Left colon (tissue), 2 donors: ENCODE measurements at places on chromosomes 7 and 10.
A peak's percentile ranks its signal among the peaks of the same experiment; 100 is the strongest.

DNA sequence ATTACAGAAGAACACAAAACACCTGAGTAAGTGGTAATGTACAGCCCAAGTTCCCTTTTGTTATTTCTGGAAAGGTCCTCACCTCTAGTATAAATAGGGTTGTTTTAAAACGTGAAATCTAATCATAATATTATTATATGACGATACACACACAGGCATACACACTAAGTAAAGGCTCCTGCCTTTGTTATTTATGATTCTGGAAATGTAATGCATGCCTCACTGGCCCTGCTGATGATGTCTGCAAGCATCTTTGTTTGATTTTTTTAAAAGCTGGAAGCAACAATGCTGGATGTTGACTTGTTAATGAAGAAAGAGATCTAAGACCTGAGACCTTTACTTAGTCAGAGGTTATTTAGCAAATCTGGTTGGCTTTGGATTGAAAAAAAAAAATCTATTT lies 307.4 kb upstream of the SORCS1 start:
- DNase-seq: no peak

DNA sequence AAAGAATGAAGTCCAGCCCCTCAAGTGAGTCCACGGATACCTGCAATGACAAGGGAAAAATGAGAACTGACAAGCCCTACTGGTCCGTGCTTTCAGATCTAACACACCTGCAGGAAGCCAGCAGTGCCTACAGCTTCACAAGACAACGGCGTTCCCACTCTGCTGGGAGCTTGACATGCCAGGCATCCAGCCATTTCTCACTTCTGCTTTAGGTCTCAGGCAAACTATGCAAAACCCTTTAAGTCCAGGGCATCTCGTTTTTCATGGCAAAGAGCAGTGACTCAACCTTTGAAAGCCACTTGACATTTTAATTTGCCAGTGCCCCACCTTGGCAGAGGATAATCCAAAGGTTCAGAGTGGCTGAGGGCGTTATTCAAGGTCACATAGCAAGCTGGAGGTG lies 49.1 kb upstream of the GPAM start:
- DNase-seq: no peak

DNA sequence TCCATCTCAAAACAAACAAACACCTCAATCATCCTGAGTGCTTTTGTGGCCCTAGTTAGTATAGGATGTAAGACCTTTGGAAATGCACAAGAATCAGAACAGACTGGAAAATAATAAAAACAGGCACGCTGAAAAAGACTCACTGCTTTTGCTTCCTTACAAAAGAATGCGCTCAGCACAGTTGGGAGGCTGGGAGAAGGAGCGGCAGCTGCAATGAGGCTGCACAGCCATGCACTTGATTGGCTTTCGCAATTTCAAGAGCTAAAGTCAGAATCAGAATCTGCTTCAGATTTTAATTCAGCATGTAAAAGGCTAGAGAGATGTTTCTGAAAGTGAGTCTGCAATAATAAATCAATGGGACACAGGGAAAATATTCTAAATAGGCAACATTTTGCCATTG lies 97.2 kb downstream of the FRMD4A start:
- no peak for DNase-seq

DNA sequence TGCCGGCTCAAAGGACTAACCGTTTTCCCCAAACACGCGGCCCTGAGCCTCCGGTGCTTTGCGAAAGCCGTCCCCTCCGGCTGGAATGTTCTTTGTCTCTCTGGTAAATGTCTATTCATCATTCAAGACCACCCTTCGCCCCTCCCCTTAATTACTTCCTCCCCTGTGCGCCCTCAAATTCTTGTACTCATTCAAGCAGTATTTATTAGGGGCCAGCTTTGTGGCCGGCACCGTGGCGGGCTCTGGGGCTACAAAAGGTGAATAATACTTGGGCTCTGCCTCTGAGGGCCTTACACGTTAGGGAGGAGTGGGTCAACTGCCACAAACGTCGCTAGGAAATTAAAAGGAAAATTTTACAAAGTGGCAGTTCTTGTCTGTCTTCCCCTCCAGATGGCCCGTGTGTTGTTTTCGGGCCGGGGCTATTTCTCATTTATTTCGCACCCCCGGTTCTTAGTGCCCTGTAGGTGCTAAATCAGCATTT lies 1.5 kb upstream of the MEST start:
- no peak for DNase-seq

DNA sequence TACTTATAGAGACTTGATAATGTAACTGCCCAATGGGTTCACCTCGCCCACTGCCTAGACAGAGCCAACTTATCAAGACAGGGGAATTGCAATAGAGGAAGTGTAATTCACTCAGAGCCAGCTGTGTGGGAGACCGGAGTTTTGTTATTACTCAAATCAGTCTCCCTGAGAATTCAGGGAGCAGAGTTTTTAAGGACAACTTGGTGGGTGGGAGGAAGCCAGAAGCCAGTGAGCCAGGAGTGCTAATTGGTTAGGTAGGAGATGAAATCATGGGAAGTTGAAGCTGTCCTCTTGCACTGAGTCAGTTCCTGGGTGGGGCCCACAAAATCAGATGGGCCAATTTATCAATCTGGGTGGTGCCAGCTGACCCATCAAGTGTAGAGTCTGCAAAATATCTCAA lies 20.1 kb upstream of the C7orf33 start:
- DNase-seq: no peak

GRCh38 chr7:117808910-117809705 lies 64.1 kb downstream of the CTTNBP2 start:
- DNase-seq: no peak

DNA sequence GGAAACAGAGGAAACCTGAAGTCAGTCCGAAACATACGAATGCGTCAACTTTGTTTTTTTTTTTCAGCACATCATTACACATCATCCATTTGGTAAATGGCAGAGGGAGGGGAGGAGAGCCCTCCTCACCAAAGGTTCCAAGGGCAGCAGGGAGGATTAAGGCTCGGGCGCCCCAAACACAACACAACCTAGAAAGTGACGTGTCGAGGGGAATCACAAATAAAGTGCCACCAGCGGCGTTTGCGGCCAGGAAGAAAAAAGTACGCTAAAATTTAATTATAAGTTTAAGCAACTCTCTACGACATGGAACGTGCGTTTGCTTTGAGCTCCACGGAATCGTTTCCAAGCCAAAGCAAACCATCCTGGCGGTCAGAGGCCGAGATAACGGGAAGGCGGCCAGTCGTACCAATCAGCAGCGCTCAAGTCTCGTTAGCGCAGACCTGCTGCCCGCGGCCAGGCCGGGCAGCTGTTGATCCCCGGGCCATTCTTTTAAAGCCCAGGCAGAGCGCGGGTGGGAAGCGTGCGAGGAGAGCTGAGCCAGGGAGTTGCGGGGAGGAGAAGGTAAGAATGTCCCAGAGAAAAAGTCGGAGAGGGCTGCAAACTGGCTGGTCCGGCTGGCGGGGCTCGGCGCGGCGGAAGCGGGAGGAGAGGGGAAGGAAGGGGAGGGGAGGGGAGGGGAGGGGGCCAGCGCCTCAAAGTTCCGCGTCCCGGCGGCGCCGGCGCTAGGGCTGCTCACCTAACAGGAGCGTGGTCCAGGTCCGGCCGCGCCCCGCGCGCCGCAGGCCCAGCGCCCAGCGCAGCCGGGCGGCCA lies 719 bp downstream of the DPY19L1 start:
- peak; percentile 61 for DNase-seq

- no peak for DNase-seq
Measured at GRCh38 chr7:47538846-47539311, 43.0 kb downstream of the TNS3 start.

- DNase-seq: no peak
Measured at GRCh38 chr7:96216373-96216772, 105.5 kb downstream of the SLC25A13 start.

DNA sequence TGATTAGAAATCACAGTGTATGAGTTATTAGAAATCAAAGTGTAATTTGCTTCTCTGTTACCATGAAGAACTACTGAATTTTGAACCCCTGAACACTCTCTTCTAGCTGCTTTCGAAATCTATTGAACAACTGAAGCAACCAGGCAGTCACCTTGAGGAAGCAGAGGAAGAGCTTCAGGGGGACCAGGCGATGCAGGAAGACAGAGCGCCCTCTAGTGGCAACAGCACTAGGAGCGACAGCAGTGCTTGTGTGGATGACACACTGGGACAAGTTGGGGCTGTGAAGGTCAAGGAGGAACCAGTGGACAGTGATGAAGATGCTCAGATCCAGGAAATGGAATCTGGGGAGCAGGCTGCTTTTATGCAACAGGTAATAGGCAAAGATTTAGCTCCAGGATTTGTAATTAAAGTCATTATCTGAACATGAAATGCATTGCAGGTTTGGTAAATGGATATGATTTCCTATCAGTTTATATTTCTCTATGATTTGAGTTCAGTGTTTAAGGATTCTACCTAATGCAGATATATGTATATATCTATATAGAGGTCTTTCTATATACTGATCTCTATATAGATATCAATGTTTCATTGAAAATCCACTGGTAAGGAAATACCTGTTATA lies 170.7 kb downstream of the HDAC9 start:
- peak; percentile 72 for DNase-seq

- peak; percentile 64 for DNase-seq
Measured at GRCh38 chr7:155291045-155291530, 6.6 kb upstream of the INSIG1 start.

GRCh38 chr10:118209215-118209614 lies 132.9 kb downstream of the FAM204A start:
- no peak for DNase-seq

- no peak for DNase-seq
Measured at GRCh38 chr7:158988996-158989395, 132.6 kb downstream of the DYNC2I1 start.

- no peak for DNase-seq
Measured at GRCh38 chr10:38070501-38070900, 23.6 kb upstream of the ZNF37A start.

GRCh38 chr10:133318494-133319127 lies 9.9 kb downstream of the ZNF511 start:
- DNase-seq: no peak

DNA sequence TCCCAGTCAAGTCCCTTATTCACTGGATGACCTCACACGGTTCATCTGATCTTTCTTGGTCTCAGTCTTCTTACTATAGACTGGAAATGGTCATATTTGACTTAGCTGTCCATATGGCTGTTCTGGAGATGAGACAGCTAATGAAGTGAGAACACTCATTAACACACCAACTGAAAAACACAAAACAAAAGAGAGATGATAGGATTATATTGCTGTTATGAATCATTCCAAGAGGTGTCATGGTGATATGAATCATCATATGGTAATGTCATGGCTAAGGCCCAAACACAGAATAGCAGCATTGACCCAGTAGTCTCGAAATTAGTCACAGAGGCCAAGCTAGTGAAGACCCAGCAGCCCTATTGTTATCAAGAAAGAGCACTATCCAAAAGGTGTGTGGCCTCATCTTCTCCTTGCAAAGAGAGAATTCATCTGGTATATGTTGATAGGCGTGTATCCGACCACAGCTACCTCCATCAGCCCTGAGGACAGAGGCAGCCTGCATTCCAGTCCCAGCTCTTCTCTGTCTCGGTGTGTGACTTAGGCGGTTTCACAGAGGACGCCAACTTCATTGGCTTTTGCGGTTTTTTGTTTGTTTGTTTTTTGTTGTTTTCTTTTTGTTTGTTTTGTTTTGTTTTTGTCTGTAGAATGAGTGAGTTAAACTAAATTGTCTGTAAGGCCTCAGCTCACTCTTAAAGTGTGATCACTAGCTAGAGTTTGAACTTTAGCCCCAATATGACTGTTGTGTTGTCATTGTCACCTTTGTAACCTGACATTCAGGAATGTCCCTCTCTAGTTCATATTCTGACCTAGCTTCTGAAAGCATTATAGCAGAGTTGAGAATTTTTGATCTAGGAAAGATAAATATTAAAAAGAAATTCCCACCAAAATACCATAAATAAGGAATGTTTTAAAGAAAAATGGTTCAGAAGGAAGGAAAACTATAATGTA lies 97.4 kb upstream of the PDCD4 start:
- no peak for DNase-seq

DNA sequence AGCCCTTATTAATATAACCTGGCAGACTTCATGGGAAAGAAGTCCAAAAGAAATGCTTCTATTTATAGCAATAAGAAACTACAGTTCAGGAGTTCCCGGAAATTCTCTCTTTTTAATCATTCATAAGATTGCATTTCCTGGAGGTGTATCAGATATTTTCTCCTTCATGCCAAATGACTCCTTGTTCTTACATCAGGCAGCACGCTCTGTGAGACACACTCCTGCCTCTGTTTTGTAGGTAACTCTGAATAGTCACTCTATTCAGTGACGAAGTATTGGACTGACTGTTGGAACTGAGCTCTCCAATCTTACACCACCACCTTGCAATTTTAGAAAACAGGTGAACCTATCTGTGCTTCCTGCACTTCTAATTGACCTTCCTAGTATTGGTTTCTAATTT lies 78.7 kb upstream of the MSRB2 start:
- DNase-seq: no peak

- no peak for DNase-seq
Measured at GRCh38 chr10:6936931-6937330, 356.9 kb upstream of the PRKCQ start.

DNA sequence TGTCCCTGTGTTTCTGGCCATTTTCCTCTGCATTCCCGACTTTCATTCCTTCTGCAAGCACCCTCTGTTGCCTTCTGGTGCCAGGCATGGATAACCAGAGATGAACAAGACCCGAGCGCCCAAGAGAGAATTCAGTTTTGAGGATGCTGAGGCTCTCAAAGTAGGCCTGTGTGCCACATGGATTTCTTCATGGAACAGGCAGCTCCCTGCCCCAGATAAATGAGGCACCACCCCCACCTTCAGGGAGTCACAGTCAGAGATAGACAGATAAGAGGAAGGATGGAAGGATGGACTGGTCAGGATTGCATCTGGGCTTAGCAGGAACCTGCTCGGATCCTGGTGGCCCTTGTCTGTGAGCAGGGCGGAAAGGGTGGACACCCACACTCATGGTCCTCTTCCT lies 49.4 kb downstream of the ADCYAP1R1 start:
- DNase-seq: no peak

DNA sequence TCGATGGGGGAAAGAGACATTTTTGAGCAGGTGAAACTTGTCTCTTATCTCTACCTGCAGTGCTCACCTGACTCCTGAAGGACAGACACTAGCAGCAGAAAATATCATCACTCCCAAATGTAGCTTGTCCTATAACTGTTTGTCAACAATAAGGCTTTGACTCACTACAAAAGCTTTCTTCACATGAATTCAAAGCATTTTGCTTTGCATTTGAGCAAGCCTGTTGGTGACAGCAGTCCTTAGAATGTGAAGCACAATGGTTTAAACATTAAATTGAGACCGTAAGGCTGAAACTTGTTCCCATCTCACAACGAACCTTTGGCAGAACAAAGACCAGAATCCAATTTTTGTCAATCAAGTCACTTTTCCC lies 30.6 kb upstream of the ZNRF2 start:
- DNase-seq: no peak
